SJSA1 (cell line): ENCODE measurements at places on chromosomes 12 and 14.

DNA sequence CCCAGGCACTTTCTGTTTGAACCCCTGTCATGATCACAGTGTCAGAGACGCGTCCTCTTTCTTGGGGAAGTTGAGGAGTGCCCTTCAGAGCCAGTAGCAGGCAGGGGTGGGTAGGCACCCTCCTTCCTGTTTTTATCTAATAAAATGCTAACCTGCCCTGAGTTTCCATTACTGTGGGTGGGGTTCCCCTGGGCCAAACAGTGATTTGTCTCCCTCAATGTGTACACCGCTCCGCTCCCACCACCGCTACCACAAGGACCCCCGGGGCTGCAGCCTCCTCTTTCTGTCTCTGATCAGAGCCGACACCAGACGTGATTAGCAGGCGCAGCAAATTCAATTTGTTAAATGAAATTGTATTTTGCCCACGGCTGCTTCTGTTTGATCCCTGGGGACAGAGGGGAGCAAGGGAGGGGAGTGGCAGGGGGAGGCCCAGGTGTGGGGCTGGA is 5.1 kb downstream of the SHMT2 start:
- H3K4me1 ChIP-seq: peaks cover 19% of the 10 kb centered on the region
- H3K36me3 ChIP-seq: peaks cover 51% of the 10 kb centered on the region
- no peak overlapping the region for H3K27ac ChIP-seq
- no peak overlapping the region for H3K4me3 ChIP-seq
- H3K27me3 ChIP-seq: no peaks in the 10 kb centered on the region; the same call in 1 of the 2 replicates

GRCh38 chr12:101773650-101774162 is 34.4 kb upstream of the SYCP3 start:
- peaks cover 2% of the 10 kb centered on the region; the same call in 1 of the 2 replicates for H3K36me3 ChIP-seq
- H3K27me3 ChIP-seq: no peaks in the 10 kb centered on the region
- no peaks in the 10 kb centered on the region for H3K4me1 ChIP-seq
- peak; percentile 47 for DNase-seq
- H3K27ac ChIP-seq: no peak overlapping the region
- H3K4me3 ChIP-seq: no peak overlapping the region

- H3K27me3 ChIP-seq: no peaks in the 10 kb centered on the region
- H3K36me3 ChIP-seq: peaks cover 5% of the 10 kb centered on the region
- DNase-seq: no peak
- H3K4me3 ChIP-seq: peak overlapping the region; percentile 88
- H3K4me1 ChIP-seq: peaks cover 28% of the 10 kb centered on the region
These were observed 1.1 kb upstream of the KLHDC2 start for GRCh38 chr14:49766839-49767238.

GRCh38 chr14:73757876-73758391 is 43.8 kb upstream of the PNMA1 start:
- no peak for DNase-seq
- no peaks in the 10 kb centered on the region for H3K27me3 ChIP-seq
- peak overlapping the region; percentile 77 for H3K4me3 ChIP-seq
- no peak overlapping the region for H3K27ac ChIP-seq

GRCh38 chr12:113439606-113440030 is 17.4 kb downstream of the SDSL start:
- no peaks in the 10 kb centered on the region for H3K36me3 ChIP-seq
- DNase-seq: peak; percentile 16
- no peaks in the 10 kb centered on the region; the same call in 1 of the 2 replicates for H3K27me3 ChIP-seq

DNA sequence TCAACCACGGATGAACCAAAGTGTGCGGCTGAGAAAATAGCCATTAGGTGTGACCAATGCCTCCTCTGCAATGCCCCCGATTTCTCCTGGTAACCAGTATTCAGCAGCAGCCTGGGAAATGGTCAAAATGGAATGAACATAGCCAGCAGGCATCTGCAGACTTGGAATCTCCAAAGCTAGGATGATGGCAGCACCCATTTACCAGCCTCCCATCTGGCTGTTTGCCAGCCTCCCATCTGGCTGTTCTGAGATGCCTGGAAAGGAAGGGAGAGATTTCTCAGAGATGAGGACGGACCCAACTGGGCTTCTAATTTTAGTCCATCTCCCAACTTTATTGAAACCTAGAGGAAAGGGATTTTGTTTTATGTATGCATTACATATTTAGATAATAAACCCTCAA is 16.2 kb downstream of the CLMN start:
- no peak for DNase-seq
- no peak overlapping the region for H3K4me3 ChIP-seq
- no peaks in the 10 kb centered on the region for H3K4me1 ChIP-seq

GRCh38 chr14:72094844-72095582 is 162.8 kb downstream of the RGS6 start:
- H3K36me3 ChIP-seq: no peaks in the 10 kb centered on the region
- H3K27me3 ChIP-seq: no peaks in the 10 kb centered on the region
- H3K27ac ChIP-seq: no peak overlapping the region
- no peak for DNase-seq

- H3K27me3 ChIP-seq: 0 out of 2 replicates have a peak, but pooled peaks cover 4% of the 10 kb centered on the region
- DNase-seq: no peak
- H3K4me3 ChIP-seq: no peak overlapping the region
- H3K4me1 ChIP-seq: no peaks in the 10 kb centered on the region
- H3K36me3 ChIP-seq: no peaks in the 10 kb centered on the region
These were observed 15.3 kb upstream of the ITPR2 start for GRCh38 chr12:26848156-26848825.

DNA sequence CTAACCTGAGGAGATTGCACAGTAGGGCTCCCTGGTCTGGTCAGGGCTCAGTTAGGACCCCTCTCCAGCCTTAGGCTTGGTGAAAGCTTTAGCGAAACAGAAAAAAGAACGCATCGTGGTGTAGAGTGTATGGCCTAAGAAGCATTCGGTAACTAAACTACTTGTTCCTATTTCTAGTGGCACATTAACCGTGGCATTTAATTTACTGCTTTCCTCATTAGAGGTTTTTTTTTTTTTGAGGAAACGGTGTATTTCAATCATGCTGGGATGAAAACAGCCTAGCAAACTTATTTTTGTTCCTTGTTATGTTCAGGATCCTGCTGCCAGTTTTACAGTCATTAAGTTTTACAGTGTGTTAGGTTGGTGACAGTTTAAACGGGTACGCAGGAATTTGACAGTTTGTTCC is 518 bp upstream of the OSBPL8 start:
- peak overlapping the region; percentile 93 for H3K4me3 ChIP-seq
- H3K27ac ChIP-seq: peak overlapping the region; percentile 79
- H3K27me3 ChIP-seq: no peaks in the 10 kb centered on the region
- peaks cover 6% of the 10 kb centered on the region for H3K36me3 ChIP-seq

DNA sequence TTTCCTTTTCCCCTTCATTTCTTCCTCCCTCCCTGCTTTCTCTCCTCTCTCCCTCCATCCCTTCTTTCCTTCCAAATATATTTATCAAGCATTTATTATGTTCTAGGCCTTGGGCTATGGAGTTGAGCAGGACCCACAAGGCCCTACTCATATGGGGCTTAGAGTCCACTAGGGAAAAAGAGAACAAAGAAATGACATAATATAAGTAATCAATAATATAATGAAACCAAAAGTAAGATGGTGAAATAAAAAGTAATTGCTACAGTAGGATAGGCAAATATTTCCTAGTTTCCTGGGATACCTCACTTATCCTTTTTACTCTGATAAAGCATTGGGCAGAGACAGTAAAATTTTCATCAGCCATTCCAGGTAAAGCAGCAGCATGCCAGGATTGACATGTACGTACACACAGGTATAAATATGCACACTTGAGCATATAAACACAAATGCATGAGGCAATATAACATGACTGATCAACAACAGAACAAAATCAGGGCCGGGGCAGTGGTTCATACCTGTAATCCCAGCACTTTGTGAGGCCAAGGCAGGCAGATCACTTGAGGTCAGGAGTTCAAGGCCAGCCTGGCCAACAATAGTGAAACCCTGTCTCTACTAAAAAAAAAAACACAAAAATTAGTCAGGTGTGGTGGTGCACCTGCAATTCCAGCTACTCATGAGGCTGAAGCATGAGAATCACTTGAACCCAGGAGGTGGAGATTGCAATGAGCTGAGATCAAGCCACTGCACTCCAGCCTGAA is 35.5 kb upstream of the CSRP2 start:
- H3K27ac ChIP-seq: no peak overlapping the region
- H3K4me1 ChIP-seq: peaks cover 9% of the 10 kb centered on the region; the same call in 1 of the 2 replicates
